Stimulated activated CD8-positive, alpha-beta memory T cell treated with anti-CD3 and anti-CD28 coated beads, Interleukin-4, amount 100 ng/mL, for 4 hours (primary cell): ENCODE measurements at places on chromosomes 5 and 9.

DNA sequence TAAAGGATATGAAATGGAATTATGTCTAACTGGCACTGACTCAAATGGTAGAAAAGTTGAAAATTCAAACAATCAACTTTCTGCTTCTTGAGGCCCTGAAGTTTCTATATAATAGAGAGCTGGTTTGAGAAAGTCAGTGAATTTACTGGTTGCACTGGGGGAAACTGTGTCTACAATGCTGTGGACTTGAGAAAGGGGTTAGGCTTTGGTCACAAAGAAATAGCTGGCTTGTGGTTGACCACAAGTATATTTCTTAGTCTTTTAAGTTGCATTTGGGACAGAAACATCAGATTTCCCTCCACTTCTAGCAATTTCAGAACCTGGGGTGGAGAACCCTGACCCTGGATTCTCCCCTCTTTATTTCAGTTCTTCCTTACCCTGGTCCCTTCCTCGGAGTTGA, 192.6 kb upstream of the ACTBL2 start:
- DNase-seq: no peak

GRCh38 chr5:2626572-2626971, 124.9 kb downstream of the IRX2 start:
- no peak for DNase-seq

DNA sequence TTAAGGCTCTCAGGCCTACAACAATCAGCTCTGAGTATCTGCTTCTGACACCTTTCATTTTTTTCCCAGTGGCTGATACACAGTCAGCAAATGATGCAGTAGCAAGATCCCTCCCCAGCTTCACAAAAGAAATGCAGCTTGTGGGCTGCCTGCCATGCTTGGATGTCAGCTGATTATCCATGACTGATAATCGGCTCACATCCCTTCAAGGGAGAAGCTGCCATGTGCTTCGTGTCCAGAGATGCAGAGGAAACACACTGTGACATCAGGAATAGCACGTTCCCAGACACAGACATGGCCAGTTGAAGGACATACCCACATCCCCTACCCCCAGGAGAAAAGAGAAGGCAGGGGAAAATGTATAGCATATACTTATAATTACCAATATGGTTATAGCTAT, 27.9 kb downstream of the TMEM215 start:
- DNase-seq: no peak

DNA sequence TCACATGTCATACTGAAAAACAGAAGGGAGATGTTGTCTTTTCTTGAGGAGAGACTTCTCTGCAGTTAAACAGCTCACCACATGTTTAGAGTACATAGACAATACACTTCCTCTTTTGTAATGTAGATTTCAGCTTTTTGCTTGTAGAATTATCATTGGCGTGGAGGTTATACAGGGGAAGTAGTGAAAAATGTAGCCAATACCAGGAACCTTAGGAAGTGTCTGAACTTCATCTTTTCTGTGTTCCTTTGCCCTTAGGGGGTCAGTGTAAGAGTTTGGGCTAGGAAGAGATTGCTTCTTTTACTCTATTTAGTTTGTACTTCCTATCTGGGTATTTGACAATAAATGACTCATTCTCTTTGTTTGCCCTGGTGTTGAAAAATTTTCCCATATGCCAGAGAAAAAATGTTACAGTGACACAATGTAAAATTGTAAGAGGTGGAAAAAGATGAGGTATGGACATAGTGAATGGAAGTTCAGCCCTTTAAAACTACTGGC, 21.0 kb upstream of the CDKN2B start:
- no peak for DNase-seq

DNA sequence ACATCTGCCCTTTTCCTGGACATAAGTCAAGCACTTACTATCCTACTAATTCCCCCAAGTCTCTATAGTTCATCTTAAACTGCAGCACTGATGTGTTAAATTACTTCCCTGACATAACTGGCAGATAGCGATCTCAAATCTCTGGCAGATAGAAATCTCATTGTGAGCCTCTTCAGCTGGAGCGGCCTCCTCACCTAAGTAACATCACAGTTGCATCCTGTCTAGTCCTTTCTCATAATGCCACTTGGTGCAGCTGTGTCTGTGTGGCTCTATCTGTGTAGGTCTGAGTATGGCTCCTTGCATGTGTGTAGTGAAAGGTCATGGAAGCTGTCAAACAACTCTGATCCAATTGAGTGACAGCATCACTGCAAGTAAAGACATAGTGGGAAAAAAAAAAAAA, 53.6 kb upstream of the FST start:
- DNase-seq: no peak

DNA sequence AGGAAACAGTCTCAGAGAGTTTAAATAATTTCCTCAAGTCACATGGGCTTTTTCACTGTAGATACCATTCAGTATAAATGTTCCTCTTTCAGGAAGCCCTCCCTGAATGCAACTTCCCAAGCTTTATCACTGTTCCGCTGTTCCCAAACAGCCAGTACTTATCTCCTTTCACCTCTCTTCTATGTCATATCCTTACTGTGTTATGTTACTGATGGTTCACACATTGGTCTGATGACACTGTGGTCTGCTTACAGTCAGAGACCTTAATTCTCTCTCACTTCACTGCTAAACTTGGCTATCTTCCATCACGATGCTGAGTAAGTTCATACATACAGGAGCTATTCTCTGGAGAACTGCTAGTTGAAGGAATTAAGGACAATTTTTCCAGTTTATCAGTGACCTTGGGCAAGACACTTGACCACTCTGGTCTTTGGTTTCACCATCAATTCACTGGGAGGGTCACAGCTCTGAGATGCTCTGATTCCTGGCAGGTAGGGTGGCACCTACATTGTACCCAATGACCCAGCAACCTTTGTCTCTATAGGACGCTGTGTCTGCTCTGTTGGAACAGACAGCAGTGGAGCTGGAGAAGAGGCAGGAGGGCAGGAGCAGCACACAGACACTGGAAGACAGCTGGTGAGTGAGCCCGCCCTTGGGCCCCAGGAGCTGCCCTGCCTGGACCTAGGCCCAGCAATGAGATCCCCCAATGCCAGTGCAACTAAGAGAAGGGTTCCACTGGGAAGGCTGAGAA, 42.1 kb upstream of the RARS1 start:
- no peak for DNase-seq

DNA sequence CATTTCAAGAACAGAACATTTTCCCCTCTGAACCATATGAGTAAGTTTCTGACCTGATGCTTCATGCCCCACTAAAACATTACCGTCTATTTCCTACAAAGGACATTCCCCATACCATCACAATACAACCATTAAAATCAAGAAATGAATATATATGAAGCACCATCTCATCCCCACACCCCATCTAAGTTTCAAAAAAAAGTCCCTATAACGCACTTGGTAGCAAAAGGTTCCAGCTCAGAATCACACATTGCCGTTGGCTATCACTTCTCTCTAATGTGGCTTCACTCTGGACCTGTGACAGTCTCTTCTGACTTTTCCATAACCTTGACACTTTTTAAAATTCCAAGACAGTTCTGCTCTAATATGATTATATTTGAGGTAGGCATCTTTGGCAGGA, 5.9 kb downstream of the EMB start:
- no peak for DNase-seq

- no peak for DNase-seq
Observed at GRCh38 chr9:87862536-87863268, 20.0 kb upstream of the SPATA31E1 start.

- no peak for DNase-seq
Observed at GRCh38 chr5:58299256-58299655, 160.6 kb downstream of the PLK2 start.

- DNase-seq: peak; percentile 21
Observed at GRCh38 chr5:68369457-68370125, 154.0 kb downstream of the PIK3R1 start.

DNA sequence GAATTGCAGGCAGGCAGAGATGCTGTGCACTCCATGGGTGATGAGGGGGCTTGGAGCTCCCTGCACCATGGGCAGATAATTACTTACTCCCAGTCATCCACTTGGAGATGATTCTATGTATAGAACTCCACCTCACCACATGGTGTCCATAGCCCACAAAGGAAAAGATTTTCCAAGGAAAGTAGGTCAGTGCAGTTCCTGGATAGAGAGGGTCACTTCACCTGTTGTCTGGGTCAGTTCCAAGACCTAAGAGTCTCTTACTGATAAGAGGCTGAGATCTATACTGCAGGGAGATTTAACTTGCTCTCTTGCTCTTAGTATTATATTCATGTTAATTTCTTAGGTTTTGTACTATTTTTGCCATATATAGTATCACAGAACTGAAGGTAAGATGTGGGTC, 113.9 kb upstream of the BRINP1 start:
- DNase-seq: no peak

- no peak for DNase-seq
Observed at GRCh38 chr5:170211575-170212334, 21.0 kb upstream of the C5orf58 start.

DNA sequence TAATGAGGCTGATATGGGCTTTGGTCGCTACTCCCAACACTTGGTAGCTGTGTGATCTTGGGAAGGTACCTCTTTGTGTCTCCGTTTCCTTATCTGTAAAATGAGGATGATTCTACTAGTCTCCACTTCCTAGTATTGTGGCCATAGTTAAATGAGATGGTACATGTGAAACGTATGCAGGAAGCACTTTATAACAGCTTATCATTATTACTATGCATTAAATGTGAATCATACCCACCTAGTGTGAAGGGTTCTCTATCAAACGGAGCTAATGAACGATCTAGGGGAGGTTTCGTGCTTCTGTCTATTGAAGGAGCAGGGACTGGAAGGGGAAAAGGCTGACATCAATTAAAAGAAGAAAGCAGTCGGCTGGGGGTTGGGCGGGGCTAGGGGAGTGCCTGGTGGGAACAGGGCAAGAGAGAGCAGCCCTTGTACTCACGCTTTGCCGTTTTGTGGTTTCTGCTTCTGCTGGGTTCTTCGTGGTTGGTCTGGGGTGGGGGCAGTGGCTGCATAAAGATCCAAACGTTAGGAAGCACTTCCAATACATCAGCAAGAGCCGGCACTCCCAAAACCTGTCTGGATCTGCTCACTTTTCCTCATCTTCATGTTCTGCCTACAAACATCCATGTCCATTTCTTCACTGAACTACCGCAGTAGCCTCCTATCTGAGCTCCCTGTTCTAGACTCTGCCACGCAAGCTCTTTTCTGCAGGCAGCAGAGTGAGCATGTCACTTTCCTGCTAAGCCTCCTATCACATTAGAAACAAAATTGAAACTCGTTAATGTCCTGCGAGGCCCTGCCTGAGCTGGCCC, 30.8 kb downstream of the LCP2 start:
- DNase-seq: no peak

GRCh38 chr9:89958086-89958485, 353.3 kb downstream of the GADD45G start:
- DNase-seq: no peak

DNA sequence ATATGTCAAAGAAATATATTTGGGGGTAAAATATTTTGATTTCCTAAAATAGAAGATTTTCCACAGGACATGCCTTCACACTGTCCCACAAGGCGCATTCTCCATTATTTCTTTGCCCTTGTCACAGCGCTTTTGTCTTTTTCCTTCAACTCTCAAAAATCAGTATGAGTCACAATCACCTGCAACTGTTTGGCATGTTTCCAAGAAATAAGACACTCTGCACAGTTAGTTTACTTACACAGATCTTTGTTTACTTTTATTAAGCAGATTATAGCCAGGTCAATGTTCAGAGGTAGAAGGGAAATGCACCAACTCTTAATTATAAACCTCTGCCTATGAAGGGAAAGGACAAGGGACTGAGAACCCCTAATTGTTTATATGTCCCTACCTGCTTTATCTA, 9.5 kb downstream of the CEMIP2 start:
- no peak for DNase-seq

- no peak for DNase-seq
Observed at GRCh38 chr5:34582371-34582770, 73.8 kb upstream of the RAI14 start.

GRCh38 chr5:3311433-3311832, 284.2 kb upstream of the IRX1 start:
- no peak for DNase-seq

GRCh38 chr5:33074548-33074947, 363.4 kb downstream of the NPR3 start:
- DNase-seq: no peak

GRCh38 chr5:146825033-146825432, 53.5 kb downstream of the PPP2R2B start:
- DNase-seq: no peak

GRCh38 chr5:141646026-141646425, 5.2 kb downstream of the FCHSD1 start:
- DNase-seq: no peak

DNA sequence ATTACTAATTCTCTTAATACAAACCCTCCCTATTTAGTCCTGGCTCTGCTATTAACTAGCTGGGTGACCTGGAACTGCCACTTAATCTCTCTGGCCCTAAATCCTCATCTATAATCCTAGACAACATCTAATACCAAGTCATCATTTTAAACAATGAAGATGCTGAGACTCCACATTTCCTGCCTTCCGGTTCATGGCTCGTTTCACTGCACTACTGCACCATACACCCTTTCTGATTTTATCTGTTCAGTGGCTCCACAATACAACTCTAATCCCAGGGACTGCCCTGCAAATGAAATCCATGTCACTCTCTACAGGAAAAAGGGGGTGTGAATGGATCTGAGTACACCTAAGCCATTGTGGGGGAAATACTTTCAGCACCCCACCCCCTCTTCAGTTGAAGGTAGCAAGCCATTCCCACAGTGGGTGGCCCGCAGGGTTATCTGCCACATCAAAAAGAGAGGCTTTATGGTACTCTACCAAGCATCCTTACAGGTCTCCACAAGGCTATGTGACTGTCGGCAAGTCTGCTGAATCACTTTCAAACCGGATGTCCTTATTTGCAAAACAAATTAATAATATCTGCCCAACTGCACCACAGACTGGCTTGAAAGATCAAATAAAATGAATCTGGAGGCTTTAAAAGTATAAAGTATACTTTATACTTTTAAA, 89.5 kb downstream of the EPB41L4A start:
- no peak for DNase-seq

DNA sequence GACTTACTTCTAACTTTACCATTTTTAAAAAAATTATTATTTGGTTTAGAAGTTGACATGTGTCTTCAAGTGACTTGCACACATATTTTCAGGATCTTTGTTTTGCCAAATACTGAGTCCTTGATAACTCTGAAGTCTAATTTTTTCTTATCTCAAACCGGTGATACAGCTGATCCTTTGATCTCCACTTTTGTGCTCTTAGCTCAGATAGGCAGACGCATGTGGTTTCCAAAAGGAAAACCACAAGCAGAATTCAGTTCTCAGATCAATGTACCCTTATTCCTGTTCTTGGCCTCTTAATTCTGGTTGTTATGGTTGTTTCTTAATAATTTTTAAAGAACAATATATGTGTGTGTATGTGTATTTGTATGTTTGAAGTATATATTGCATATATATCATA, 238.3 kb upstream of the EDIL3 start:
- no peak for DNase-seq

DNA sequence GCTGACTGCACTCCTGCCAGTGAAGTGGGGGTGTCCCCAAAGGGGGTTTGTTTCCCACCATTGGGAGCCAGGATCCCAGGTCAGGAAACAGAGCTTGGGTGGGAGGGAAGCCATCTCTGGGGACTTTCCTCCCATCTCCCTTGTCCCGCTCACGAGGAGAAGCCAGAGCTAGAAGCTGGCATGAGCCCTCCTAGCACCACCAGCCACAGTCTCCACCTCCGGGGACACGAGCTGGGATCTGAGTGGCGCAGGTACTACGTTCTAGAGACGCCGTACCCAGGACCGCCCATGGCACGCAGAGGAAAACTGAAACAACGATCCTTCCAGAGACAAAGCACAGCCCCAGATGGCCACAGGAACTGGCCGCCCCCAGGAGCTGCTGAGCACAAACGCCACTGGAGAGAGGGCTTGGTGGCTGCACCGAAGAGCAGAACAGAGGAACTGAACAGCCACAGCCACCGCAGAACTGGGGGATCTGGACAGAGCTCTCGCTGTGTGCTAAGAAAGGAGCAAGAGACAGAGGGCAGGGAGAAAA, 29.8 kb downstream of the ADAMTS2 start:
- DNase-seq: no peak
